Psoas muscle (tissue), 8 donors: ENCODE measurements at places on chromosomes 16 and 17. TPM values are rescaled to one million over a fixed set of nuclear protein-coding genes. Genes with fewer than 3 reads are reported as not detected.
A peak's percentile ranks its signal among the peaks of the same experiment; 100 is the strongest.

MAFG gene
- 21.6 TPM for polyA plus RNA-seq

KCNJ12 gene
- polyA plus RNA-seq, result 5.2 TPM

KRTAP4-3 gene
- not detected for polyA plus RNA-seq

CTRB1 gene
- 2.5 TPM for polyA plus RNA-seq

HNF1B gene
- polyA plus RNA-seq, result not detected

ZFHX3 gene
- 5.2 TPM for polyA plus RNA-seq

KRT16 gene
- not detected for polyA plus RNA-seq

DNA sequence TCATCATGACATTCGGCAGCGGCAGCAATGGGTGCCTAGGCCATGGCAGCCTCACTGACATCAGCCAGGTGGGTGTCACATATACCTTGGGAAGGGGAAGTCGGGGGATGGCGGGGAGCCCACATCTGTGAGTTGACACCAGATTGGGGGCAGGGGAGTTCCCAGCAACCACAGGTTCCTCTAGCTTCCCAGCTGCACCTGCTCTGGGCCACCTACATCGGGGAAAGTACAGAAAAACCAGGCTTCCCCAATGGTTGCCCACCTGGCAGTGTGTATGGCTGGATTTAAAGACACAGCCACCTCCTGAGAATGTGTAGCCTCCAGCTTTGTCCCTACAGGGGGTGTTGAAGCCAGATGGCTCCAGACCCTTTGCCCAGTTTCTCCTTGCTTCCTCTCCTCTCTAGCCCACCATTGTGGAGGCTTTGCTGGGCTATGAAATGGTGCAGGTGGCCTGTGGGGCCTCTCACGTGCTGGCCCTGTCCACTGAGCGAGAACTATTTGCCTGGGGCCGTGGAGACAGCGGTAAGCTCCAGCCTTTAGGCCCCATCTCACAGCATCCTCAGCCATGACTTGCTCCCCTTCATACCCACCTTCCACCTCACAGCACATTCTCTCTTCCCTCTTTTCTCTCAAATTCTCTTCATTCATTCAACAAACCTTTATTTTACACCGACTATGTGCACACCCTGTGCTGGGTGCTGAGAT, 5.0 kb upstream of the TRAF4 start:
- H3K27ac ChIP-seq, result no peak overlapping the region
- H3K36me3 ChIP-seq, result no peaks in the 10 kb centered on the region
- no peaks in the 10 kb centered on the region for H3K27me3 ChIP-seq
- DNase-seq, result no peak
- no peak overlapping the region for H3K4me3 ChIP-seq
- peaks cover 11% of the 10 kb centered on the region for H3K4me1 ChIP-seq

- no peaks in the 10 kb centered on the region for H3K4me1 ChIP-seq
- no peak overlapping the region for H3K4me3 ChIP-seq
- no peaks in the 10 kb centered on the region for H3K27me3 ChIP-seq
- no peak for DNase-seq
- no peaks in the 10 kb centered on the region for H3K36me3 ChIP-seq
Measured at GRCh38 chr17:72575542-72576233, 454.9 kb downstream of the SOX9 start.

DNA sequence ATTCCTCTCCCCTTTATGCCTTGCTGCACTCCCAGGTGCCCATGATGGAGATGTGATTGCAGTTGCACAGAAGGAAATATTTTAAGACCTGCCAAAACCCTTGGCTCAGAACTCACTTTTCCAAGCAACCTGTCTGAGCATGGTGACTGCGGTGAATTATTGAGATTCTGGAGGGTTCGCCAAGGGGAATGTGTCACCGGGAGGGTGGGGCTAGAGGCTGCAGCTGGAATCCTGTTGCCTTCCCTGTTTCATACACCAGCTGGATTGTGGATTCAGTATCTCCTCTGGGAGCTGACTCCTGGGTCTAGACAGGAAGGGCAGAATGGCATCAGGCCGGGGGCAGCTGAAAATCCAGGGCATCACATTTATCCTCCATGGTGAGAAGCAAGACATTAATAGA, 527.2 kb downstream of the TMEM114 start:
- H3K27me3 ChIP-seq, result no peaks in the 10 kb centered on the region
- H3K36me3 ChIP-seq, result no peaks in the 10 kb centered on the region
- H3K27ac ChIP-seq, result no peak overlapping the region
- no peaks in the 10 kb centered on the region for H3K4me1 ChIP-seq

- H3K4me1 ChIP-seq, result peaks cover 75% of the 10 kb centered on the region
- H3K27ac ChIP-seq, result peak overlapping the region; percentile 97
- no peaks in the 10 kb centered on the region for H3K36me3 ChIP-seq
- no peaks in the 10 kb centered on the region for H3K27me3 ChIP-seq
- H3K4me3 ChIP-seq, result peak overlapping the region; percentile 95
Measured at GRCh38 chr17:40317345-40317873, 8.4 kb downstream of the RARA start.

DNA sequence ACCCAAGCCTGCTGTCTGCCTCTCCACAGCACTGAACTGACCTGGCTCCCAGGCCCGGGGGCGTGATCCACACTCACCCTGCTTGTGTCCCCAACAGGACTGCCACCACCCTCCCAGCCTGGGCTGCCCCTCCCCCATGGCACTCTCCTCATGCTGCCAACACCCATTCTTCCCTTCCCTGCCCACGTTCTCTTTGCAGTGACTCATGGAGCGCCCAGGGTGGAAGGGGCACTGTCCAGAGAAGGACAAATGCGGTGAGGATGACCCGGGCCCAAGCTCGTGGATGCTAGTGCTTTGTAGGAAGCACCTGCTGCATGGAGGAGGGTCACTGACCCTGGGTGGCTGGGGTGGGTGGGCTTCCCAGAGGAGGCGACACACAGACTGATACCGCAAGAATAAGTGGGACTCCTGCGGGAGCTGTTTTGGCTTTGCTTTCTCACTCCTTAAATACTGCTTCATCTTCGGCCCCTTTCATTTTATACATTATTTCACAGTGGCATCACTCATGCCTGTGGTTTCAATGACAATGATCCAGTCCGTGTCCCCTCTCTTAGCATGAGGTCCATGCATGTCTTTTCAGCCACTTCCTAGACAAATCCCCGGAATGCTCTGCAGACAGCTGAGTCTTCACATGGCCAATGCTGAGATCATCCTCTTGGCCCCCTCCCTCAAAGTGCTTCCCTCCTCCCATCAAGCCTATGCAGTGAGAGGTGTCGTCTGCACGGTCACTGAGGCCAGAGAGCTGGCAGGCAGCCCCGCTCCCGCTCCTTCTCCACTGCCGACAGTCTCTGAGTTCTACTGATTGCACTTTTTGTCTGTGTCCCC, 17.6 kb downstream of the CDK5R1 start:
- no peaks in the 10 kb centered on the region for H3K36me3 ChIP-seq
- no peak overlapping the region for H3K27ac ChIP-seq
- no peak overlapping the region for H3K4me3 ChIP-seq
- no peaks in the 10 kb centered on the region for H3K4me1 ChIP-seq

- H3K27ac ChIP-seq, result no peak overlapping the region
- H3K27me3 ChIP-seq, result no peaks in the 10 kb centered on the region
- DNase-seq, result no peak
- no peaks in the 10 kb centered on the region for H3K4me1 ChIP-seq
Measured at GRCh38 chr17:34853924-34854323, 107.3 kb downstream of the CCT6B start.

DNA sequence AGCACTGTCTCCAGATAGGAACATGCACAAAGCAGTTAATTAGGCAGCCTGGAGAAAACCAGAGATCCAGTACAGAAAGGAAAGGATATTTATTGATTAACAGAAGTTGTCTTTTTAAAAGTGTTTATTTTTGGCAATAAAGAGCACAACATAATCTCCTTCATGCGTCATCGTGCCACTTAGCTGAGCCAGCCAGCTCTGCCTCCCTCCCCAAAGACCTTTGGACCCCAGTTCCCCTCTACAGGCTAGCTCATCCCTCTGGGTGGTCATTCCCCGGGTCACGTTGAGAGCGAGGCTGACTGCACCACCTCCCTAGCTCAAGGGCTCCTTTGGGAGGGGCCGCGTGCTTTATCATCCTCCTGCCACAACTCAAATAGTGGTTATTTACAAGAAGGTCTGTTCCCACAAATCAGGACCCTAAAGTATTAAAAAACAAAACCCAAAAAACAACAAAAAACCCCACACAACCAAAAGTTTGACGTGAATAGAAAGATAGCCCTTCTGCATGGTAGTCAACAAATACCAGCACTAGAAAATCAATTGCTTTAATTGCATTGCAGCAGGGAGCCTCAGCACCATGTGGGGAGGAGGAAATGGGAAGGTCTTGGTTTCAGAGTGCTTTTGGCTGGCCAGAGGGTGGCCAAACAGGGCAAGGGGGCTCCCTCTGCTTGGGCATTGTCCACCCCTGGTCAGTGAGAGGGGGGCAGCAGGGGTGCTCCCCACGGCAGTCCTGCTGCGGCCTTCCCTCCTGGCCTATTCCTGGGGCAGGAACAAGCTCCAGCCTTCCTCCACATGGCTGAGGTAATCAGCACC, 9.6 kb downstream of the POLR2C start:
- no peak overlapping the region for H3K27ac ChIP-seq
- H3K27me3 ChIP-seq, result no peaks in the 10 kb centered on the region
- no peaks in the 10 kb centered on the region for H3K36me3 ChIP-seq
- no peak for DNase-seq
- H3K4me3 ChIP-seq, result no peak overlapping the region

DNA sequence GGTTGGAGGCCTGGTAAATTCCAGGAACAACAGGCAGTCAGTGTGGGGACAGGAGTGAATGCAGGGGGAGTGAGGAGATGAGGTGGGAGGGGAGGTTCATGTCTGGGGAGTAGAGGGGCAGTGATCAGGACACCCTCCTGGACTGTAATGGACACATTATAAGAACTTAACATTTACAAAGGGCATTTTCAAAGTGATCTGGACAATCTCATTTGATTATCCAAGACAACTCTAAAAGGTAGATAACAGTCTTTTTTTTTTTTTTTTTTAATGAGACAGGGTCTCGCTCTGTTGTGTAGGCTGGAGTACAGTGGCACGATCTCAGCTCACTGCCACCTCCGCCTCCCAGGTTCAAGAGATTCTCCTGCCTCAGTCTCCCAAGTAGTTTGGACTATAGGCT, 5.7 kb downstream of the SDK2 start:
- no peak for DNase-seq
- H3K4me3 ChIP-seq, result no peak overlapping the region
- H3K4me1 ChIP-seq, result no peaks in the 10 kb centered on the region
- no peaks in the 10 kb centered on the region for H3K36me3 ChIP-seq
- H3K27ac ChIP-seq, result no peak overlapping the region
- peaks cover 18% of the 10 kb centered on the region for H3K27me3 ChIP-seq

DNA sequence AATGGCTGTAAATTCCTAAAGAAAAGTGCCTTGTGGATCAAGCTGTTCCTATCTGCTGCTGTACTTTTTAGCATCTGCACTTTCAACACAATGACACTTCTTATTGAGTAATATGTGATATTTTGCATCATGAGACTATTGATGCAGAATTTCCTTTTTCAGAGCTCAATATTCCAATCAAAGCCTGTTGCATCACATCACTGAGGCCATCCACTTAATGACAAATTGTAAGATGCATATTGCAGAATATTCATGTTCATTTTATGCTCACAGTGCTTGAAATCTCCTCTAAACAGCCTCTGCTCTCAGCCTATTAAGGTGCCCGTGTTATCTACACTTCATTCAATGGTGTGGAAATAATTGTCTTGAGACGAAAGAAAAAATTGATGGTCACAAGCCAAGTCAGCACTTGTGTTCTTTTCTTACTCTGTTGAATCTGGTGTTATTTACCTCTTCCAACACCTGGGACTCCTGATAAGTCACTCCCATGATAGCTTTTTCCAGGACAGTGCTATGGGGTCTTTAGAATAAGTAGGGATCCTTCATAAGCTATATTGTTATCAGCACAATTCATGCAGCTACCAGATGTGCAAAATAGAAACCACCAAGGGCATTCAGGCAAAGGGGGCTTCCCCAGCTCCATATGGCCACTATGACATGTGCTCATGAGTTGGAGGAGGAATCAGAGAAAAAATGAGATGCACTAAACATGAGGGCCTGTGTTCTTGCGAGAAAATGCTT, 9.3 kb upstream of the SKAP1 start:
- no peak for DNase-seq
- H3K4me3 ChIP-seq, result no peak overlapping the region
- H3K27me3 ChIP-seq, result peaks cover 8% of the 10 kb centered on the region
- no peak overlapping the region for H3K27ac ChIP-seq
- no peaks in the 10 kb centered on the region for H3K4me1 ChIP-seq
- no peaks in the 10 kb centered on the region for H3K36me3 ChIP-seq

GRCh38 chr17:73711916-73712315, 67.7 kb upstream of the SDK2 start:
- H3K36me3 ChIP-seq, result no peaks in the 10 kb centered on the region
- H3K27me3 ChIP-seq, result peaks cover 6% of the 10 kb centered on the region
- H3K27ac ChIP-seq, result no peak overlapping the region
- no peak overlapping the region for H3K4me3 ChIP-seq
- no peak for DNase-seq

DNA sequence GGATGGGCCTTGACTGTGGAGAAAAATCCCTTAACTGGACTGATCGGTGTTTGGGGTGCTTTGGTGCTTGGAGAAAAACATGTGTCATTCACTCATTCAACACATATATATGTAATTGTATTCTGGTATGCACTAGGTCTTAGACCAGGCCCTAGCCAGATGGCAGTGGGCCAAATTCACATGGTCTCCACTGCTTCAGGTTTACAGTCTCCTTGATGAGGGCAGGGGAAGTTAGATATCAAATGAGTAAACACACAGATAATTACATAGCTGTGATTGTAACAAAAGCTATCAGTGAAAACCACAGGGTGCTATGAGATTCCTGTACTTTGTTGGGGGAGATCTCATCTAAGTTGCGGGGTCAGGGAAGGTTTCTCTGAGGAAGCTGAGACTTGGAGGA, 78.8 kb downstream of the WWP2 start:
- no peaks in the 10 kb centered on the region for H3K36me3 ChIP-seq
- peaks cover 36% of the 10 kb centered on the region for H3K4me1 ChIP-seq

DNA sequence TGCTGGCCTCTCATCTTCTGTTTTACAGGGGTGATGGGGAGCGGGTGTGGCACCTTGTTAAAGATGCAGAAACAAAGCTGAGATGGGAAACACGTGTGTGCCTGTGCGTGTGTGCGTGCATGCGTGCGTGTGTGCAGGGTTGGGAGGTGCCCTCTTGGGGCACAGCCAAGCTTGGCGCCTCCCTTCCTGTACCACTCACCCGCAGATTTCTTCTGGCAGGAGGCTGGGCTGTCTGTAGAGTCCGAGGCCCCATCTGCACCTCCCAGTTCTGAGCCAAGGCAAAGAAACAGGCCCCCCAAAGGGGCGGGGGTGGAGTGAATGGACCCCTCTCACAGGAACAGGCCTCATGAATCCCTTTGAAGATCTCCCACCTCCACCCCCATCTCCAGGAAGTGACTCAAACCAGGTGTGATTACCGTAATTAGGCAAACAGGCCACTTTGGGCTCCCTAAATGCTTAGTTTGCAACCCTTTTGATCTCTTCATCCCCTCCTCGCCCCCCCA, 20.9 kb downstream of the TNS4 start:
- H3K27ac ChIP-seq, result no peak overlapping the region
- H3K27me3 ChIP-seq, result no peaks in the 10 kb centered on the region
- no peak overlapping the region for H3K4me3 ChIP-seq
- H3K4me1 ChIP-seq, result no peaks in the 10 kb centered on the region
- DNase-seq, result no peak

GRCh38 chr16:46729326-46729995, 18.7 kb downstream of the MYLK3 start:
- no peaks in the 10 kb centered on the region for H3K27me3 ChIP-seq
- no peak overlapping the region for H3K4me3 ChIP-seq
- H3K36me3 ChIP-seq, result no peaks in the 10 kb centered on the region

GRCh38 chr16:79329166-79329521, 271.4 kb downstream of the MAF start:
- H3K36me3 ChIP-seq, result no peaks in the 10 kb centered on the region
- H3K4me3 ChIP-seq, result no peak overlapping the region
- peaks cover 3% of the 10 kb centered on the region for H3K4me1 ChIP-seq
- H3K27ac ChIP-seq, result no peak overlapping the region
